ENCODE measurements at places on chromosomes 7 and 10.
A peak's percentile ranks its signal among the peaks of the same experiment; 100 is the strongest.

- DNase-seq: no peak
Observed at GRCh38 chr10:69340695-69341094, 62.4 kb downstream of the HK1 start.

DNA sequence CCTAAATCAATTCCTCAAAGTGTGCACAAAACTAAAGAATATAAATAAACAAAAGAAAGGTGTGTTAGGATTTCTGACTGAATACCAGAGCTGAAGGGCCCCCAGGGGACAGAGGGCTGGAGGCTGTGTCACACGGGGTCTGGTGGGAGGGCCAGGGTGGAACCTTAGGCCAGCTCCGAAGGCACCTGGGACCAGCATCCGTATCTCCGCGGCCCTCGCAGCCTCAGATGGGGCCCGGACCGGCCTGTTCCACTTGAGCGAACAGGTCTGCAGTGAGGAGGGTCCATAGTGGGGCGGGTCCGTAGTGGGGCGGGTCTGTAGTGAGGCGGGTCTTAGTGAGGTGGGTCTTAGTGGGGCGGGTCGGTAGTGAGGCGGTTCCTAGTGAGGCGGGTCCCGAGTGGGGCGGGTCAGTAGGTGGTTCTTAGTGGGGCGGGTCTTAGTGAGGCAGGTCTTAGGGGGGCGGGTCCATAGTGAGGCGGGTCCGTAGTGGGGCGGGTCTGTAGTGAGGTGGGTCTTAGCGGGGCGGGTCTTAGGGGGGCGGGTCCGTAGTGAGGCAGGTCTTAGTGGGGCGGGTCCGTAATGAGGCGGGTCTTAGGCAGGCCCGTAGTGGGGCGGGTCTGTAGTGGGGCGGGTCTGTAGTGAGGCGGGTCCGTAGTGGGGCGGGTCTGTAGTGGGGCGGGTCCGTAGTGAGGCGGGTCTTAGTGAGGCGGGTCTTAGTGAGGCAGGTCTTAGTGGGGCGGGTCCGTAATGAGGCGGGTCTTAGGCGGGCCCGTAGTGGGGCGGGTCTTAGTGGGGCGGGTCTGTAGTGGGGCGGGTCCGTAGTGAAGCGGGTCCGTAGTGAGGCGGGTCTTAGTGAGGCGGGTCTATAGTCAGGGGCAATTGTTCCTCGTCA lies 15.1 kb downstream of the GPR146 start:
- DNase-seq: peak; percentile 33

- peak; percentile 42 for DNase-seq
Observed at GRCh38 chr7:132817949-132818348, 241.7 kb upstream of the PLXNA4 start.

DNA sequence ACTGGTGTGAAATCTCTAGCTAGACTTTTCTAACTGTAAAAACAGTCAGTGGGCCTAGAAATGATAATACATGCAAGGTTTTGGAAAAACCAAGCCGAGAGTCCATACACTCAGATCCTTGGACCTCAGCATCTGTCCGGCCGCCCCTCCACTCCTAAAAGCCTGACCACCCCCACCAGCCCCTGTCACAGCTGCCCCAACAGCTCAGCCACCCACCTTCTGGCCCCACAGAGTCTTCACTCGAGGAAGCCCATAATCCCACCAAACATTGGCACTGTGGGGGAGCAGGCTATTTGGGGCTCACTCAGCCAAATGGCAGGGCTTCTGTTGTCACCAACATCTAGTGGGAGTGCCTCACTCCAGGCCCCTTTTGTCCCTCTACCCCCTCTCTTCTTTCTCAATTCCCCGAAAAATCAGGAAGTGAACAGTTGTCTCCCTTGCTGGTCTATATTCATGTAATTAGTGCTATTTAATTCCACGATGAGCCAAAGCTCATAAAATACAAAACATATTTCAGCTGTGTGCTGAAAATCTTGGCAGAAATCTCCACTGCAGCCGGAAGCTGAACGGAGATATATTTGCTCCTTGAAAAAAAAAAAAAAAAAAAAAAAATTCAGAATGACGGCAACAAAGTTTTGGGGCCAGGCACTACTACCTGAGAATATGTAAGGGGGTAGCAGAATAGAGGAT lies 55.5 kb downstream of the PLXNA4 start:
- no peak for DNase-seq

DNA sequence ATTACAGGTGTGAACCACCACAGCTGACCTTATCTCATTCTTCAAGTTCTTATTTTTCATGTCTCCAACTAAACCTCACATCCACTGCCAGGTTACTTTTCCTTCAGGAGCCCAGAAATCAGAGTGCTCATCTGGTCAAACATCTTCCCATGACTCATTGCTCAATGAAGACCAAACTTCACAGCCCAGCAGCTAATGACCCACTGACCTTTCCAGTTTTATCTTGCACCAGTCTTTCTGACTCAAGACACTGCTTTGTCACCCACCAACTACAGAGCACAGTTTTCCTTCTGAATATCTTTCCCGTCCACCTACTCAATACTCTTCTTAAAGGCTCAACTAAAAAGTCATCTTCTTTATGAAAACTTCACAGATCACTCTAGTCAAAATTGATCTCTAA lies 245.1 kb downstream of the CHCHD3 start:
- DNase-seq: peak; percentile 70

DNA sequence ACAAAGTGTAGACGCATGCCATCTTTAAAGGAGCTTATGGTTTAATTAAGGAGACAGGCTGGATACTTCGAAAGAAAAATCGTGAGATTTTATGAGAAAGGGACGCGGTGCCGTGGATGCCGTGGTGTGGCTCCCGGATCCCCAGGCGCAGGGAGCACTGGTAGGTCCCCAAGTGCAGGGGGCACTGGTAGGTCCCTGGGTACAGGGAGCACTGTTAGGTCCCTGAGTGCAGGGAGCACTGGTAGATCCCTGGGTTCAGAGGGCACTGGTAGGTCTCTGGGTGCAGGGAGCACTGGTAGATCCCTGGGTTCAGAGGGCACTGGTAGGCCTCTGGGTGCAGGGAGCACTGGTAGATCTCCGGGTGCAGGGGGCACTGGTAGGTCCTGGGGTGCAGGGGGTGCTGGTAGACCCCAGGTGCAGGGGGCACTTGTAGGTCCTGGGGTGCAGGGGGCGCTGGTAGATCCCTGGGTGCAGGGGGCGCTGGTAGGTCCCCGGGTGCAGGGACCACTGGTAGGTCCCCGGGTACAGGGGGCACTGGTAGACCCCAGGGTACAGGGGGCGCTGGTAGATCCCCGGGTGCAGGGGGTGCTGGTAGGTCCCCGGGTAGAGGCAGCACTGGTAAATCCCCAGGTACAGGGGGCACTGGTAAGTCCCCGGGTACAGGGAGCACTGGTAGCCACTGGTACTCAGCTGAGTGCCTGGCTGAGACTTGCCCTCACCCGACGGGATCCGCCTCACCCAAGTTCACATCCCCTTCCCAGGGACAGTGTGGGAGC lies 14.1 kb downstream of the PRKAG2 start:
- no peak for DNase-seq

DNA sequence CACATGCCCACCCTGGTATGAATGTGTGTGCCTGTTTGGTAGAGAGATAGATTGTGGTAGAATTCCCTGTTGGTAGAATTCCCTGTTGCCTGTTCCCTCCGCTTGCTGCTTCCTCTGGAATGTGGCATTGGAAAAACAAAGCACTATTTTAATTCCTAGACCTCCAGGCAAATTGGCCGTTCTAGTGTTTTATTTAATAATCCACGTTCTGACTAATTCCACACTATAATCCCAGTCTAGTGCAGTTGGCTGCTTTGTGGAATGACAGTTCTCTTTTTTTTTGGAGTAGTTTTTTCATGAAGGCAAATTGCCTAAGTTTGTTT lies 2.0 kb downstream of the HECW1 start:
- DNase-seq: peak; percentile 20

GRCh38 chr10:13560597-13560996 lies 26.2 kb upstream of the PRPF18 start:
- peak; percentile 87 for DNase-seq

DNA sequence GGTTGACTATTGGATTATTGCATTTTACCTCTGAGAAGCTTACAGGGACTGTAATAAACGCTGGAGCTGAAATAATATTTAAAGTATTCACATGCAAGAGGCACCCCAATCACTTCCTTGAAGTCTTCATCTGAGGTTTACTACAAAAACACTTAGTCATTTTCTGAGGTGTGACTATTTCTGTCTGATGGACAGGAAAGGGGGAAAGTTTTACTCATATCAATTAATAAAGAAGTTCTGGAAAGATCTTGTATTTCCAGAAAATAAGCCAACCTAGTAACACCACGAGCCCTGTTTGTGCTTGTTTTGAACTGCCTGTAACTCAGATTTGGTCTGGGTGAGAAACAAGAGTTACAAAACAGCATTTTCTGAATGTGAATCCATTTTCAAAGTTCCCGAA lies 63.9 kb upstream of the PRKCQ start:
- DNase-seq: no peak

DNA sequence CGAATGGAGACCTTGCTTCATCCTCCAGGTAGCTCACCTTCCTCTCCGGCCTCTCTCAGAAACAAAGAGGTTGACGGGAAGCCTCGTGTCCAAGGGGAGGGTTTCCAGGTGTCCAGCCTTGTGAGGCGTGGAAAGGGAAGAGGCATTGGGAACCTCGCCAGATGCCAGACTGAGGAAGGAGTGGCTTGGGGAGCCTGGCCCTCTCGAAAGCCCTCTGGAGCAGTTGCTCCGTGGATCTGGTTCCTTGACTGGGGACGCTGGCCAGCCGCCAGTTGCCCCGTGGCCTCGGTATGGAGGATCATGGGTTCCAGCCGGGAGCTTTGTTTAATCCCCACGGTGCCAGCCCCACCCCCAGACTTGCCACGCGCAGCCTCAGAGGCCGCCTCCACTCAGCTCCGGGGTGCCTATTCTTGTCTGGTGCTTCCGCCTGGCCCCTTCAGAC lies 30.3 kb upstream of the SUN1 start:
- DNase-seq: no peak

DNA sequence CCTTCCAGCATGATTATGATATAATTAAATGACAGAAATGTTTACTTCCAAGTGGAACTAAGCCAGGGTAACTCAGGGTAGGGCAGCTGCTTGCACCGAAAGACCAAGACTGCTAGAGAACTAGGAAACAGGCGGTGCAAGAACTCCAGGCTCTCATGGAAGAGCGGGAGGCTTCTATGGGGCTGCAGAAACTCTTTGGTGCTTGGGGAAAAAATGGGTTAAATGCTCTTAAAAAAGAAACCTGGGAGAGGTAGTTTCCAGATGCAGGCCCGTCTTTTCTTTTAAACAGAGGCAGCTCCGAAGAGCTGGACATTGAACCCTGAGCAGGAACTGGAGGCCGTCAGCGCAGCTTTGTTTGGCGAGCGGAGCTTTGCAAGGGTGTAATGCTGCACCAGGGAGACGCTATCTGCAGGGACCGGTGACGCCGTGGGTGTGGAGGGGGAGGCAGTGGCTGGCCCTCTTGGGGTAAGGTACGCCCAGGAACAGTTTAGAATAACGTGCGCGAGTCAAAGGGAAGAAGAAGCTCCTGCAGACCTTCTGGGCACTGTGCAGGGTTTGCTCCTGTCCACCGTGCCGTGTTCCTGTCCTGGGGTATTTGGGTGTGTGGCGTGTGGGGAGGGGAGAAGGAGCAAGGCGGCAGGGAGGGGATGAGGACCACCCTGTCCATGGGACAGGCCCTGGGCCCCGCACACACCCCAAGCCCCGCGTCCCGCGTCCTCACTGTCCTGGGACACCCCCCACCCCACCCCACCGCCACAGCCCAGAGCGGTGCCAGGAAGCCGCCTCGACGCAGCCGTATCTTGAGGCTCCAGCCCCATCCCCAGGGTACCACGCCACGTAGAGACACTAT lies 59.0 kb downstream of the EGFR start:
- DNase-seq: no peak

DNA sequence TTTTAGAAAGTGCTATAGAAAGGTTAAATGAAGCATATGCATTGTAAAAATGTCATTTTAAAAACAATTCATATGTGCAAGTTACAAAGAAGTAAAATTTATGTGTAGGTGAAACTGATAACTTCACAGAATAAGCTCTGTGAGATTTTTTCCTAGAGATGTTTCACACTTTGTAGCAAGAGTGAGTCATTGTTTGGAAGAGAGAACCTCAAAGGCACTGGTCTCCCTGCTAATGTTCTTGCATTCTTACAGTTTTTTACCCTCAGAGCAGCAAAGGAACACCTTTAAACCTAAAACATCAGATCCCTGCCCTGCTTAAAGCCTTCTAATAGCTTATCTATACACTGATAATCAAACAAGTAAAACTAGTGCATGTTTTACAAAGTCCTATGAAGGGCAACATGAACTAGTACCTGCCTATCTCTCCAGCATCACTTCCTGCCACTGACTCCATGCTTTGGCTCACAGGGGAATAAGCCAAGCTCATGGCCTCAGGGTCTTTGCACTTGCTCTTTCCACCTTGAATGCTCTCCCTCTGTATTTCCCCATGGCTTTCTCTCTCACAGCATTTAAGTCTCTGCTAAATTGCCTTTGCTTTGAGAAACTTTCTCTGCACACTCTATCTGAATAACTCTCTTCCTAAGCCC lies 997.0 kb downstream of the GATA3 start:
- no peak for DNase-seq

DNA sequence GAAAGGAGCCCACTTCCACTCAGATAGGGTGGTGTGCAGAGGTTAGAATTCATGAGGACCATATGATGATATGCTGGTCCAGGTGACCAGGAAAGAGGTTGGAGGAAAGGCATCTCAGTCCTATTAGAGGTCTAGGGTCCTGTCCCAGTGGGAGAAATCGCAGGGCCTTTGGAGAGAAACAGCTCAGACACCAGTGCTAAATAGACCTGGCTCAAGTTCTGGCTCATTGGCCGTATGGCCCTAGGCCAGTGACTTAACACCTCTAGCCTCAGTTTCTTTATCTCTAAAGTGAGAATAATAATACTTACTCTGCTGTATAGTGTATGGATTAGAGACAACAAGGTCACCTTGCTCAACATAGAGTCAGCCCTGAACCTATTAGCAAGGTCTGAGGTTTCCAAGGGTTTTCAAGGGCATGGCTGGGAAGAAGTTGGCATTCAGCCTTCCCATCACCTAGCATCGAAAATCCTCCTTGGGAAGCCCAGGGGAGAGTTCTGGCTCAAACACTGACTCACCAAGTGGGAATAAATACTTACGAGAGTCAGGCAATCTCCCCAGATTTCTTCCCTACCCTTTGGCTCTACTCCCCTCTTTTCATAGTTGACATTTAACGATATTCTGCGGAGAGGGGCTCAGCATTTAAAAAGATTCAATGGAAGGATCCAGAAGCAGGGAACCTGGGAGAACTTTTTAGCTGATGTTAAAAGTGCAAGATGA lies 473.1 kb upstream of the PODXL start:
- no peak for DNase-seq

DNA sequence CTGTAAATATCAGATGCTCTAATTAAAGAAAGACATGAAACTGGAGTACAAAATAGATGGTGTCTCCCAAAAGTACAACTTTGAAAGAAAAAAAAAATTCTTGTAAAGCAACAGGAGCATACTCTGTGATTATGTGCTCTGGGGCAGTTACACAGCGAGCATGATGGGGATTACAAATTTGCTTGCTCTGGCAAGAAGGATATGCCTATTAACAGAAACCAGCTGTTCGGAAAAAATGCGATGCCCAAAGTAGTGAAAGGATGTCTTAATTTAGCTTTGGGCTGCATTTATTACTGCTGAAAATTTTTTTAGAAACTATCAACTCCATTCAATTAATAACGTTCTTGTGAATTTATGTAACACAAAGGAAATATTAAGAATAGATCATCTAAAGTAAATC lies 256.9 kb upstream of the TPK1 start:
- DNase-seq: no peak

- DNase-seq: no peak
Observed at GRCh38 chr10:49170632-49171325, 17.4 kb downstream of the TMEM273 start.

GRCh38 chr7:89232-90019 lies 102.9 kb upstream of the FAM20C start:
- DNase-seq: peak; percentile 97

All from EH (cell line).